ENCODE measurements at places on chromosomes 2 and 18.
A peak's percentile ranks its signal among the peaks of the same experiment; 100 is the strongest.

DNA sequence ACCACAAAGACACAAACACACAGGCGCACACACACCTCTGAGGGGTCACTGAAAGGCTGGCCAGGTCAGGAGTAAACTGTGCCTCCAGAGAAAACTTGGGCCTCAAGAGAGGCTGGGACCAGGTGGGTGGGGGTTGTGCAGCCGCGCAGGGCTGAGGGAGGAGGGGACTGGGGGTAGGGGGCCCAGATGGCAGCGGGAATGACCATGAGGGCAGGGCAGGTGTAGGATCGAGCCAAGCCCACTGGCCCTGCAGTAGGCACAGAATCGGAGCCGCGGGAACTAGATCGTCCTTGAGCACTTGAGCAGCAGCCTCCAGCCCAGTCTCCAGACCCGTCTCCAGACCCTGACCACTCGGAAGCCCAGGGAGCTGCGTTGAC is 36.8 kb downstream of the ANKMY1 start:
- DNase-seq: no peak

DNA sequence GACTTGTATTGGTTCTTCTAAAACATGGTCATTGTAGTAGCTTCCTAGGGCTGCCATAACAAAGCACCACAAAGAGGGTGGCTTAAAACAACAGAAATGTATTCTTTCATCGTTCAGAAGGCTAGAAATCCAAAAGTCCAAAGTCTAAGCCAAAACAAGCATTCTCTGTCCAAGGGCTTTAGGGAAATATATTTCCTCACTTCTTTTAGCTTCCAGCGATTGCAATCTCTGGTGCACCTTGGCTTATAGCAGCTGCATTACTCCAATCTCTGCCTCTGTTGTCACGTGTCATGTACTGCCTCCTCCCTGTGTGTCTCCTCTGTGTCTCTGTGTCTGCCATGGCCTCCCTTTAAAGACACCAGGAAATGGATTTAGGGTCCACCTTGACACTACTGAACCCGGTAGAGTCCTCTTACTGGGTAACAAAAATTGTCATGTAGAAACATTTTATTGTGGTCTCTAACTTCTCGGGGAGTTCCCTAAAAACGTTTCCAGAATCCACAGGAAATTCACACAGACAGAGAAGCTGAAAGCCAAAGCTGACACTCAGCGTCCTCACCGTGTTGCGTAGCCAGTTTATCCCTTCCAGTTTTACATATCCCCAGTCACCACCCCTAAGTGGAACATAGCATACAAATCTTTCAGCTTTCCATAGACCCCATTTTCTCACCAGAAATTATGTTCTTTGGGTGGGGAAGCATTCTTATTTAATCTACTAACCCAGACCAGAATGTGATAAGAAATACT is 20.7 kb upstream of the TTN start:
- no peak for DNase-seq

DNA sequence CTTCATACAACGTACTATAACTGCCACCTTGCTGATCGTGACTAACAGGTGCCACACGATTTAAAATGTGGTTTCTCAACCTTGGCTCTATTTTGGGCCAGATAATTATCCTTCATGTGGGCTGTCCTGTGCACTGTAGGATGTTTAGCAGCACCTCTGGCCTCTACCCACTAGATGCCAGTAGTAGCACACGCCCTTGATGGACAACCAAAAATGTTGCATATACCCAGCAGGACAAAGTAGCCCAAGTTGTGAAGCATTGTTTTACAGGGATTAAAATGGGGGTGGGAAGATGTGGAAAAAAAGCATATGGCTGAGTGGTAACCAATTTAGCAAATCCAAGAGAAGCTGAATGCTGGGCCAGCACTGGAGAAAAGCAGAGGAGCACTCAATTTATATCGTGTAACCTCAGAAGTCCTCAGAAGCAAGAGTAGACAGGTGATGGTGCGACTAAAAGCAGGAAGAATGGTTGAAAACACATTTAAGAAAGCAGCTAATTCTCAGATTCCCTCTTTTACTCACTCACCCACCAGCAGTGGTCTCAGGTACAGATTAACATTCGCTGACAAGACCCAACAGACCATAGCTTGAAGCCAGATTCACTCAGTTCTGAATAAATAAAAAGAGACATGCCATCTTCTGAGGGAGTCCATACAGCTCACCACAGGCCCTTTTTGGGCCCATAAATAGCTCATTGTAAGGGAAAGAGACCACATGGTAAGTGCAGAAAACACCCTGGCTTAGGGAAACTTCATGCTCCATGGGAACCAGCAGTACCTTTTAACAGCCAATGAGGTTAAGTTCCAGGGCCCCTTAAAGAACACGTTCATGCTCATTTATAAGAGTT is 50.6 kb downstream of the RAPH1 start:
- DNase-seq: peak; percentile 39

DNA sequence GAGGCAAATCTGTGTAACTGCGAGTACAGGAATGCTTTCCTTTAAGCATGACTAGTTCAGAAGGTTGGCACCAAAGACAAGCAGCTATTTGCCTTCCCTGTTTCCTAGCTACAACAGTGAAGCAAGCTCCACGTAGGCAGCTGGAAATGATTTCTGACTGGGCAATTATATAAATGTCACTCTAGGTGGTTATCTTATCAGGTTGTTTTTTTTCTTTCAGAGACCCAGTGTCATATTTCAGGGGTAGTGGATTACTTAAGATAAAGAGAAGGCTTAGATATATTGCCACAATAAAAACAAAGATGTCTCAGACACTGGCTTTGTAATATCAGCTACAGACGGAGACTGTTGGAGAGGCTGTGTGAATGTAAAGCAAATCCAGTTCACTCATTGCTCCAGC is 748.9 kb upstream of the NXPH2 start:
- DNase-seq: no peak

- DNase-seq: no peak
Measured at GRCh38 chr2:173986805-173987204, 21.6 kb upstream of the SP3 start.

DNA sequence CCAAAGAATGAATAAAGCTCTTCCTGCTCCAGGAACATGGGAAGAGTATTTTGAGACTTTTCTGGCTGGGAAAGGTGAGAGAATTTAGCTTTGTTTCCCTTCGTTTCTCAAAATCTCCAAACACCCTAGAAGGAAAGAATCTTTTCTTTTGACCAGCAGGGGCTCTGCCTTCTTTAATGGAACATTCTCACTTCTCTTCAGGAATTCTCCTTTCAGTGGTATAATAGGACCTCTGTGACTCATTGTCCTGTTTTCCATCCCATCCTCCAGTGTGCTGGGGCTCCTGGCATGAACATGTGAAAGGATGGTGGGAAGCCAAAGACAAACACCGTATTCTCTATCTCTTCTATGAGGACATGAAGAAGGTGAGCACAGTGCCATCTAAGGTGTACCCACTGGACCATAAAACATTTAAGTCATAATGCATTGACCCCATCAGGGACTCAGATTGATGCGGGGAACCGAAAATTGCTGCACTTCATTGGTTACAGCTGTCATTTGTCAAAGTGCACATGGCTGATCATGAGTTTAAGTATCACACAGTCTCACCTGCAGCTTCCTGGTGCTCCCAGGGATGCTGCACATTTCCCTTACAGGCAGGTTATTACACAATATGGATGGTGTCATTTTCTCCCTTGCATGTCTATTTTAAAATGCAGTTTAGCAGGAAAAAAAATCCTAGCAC is 5.5 kb downstream of the SULT1C4 start:
- no peak for DNase-seq

- DNase-seq: no peak
Measured at GRCh38 chr2:178301649-178302238, 107.4 kb downstream of the OSBPL6 start.

- no peak for DNase-seq
Measured at GRCh38 chr2:95158891-95159619, 593 bp downstream of the ZNF514 start.

DNA sequence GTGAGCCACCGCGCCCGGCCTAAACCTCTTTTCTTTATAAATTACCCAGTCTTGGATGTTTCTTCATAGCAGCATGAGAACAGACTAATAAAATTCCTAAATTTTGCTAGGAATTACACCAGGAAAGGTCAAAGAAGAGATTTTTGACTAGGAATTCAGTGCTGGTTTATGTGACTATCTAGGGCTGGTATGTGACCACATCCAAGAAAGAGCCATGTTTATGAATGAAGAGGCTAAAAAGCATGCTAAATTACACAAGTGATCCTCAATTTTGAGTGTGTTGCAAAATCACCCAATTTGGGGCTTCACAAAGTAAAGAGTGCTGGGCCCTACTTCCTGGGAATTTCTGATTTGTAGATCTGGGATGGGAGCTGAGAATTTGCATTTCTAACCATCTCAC is 123.6 kb downstream of the CSRNP3 start:
- DNase-seq: no peak

DNA sequence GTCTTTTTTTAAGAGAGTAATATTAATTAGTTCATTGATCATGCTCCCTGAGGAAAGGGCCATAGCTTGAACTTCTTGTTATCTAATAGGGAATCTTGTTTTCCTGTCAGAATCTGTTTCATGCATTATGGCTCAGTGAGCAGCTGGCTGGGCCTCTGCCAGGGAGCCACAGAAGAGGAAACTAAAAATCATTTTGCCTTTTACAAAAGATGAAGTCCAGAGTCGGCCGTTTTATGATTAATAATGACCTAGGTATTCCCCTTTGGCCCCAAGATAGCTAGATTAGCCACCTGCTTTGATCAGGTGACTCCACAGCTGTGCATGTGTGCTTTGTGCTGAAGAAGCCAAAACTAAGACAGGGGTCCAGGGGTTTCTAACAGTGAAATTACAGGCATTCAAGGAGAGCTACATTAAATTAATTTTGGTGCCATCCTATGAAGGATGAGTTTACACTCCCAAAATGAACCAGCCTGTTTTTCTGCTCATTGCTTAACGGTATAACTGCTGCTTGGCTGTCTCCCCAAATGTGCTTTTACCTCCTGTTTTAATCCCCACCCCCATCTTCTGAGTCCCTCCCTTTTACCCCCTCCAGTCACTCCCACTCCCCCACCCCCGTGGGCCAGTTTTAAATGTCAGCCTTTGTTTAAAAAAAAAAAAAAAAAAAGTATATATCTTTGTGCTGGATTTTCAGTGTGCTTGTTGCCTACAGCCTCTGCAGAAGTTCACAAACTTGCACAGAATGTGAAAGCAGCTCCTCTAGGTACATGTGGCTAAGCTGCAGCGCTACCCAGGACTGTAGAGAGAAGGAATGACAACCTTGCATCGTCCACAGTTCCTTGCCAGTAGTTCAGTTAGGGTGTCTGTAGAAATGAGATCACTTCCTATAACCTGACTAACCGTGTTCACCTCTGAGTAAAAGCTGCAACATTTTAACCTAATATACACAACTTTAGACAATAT is 93.1 kb downstream of the CABLES1 start:
- DNase-seq: no peak

DNA sequence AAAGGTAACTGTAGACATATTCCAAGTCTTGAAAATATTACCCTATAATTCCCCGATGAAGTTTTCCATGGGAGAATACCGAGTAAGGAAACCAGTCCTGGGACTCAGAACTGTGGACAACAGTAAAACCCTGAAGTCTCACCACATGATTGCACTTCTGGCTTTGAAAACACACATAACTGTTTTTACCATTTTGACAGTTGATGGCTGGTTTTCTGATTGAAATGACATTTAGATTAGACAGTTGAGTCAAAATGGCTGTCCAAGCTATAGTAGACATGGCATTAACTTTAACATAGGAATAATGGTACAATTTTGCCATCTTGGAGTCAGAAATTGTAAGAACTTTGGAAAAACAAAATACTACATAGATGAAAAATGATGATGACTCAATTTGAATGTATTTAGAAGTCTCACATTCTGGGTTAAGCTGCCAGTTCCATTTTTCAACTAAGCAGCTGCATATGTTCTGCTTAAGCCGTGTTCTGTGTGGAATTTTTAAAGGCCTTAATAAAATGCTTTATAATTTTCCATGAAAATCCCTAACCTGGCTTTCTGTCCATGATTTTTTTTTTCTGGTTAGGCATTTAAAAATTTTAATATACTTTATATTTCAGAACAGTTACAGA is 38.3 kb upstream of the WIPF1 start:
- no peak for DNase-seq

DNA sequence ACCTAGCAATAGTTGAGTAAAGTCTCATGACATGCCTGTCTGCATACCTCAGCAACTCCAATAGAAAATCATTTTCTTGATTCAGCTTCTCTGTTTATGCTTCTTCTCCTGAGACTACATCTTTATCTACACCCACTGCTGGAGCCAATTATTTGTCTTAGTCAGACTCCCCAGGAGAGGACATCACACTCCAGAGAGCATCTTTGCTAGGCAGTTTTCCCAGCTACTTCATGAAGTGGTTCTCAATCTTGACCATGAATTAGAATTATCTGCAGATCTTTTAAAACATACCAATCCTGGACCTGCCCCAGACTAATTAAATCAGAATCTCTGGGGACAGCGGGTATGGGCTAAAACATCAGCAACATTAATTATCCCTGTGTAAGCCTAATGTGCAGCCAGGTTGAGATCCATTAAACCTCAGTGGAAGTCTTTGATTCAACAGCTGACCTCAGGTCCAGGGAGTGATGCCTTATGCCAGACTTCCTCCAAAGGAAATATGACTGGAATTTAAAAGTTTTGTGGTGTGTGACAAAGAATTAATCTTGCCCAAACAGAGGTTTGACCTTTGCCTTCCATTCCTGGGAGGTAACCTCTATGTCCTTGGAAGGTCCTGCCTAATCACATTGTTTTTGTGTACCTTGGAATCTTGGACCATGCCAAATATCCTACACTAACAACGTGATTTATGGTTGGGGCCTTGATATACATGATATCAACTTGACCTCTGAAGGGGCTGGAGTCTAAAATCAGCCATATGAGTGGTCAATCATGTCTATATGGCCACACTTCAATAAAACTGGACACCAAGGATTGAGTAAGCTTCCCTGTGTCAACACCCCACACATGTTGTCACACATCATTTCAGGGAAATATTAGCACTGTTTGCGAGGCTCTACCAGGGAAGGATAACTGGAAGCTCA is 99.3 kb upstream of the DNAJC10 start:
- DNase-seq: no peak

DNA sequence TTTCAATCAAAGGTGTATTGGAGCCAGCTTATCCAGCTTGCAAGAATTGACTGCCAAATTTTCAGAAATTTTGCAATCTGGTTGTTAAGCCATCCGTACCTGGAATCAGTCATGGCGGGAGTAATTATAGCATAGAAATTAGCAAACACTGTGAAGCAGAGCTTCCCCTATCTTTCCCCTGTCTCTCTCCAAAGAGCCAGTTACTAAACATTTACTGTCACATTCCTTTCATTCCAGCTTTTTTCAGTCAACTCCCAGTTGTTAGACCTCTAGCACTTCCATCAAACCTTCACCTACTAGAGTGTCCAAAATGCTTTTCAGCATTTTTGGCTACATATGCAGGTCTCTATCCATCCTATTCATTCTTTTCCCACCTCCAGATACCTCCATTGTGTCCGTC is 137.4 kb downstream of the MC4R start:
- DNase-seq: no peak

- DNase-seq: no peak
Measured at GRCh38 chr18:65704046-65704445, 46.8 kb upstream of the CDH7 start.

GRCh38 chr2:177306550-177306949 is 42.0 kb upstream of the NFE2L2 start:
- DNase-seq: no peak

- no peak for DNase-seq
Measured at GRCh38 chr18:6205706-6206105, 209.0 kb downstream of the L3MBTL4 start.

Measured in NK-92 treated with Interleukin-12 subunit alpha and Interleukin-12 subunit beta, amount 100 ng/mL, for 24 hours (cell line).